ENCODE measurements at places on chromosomes 2 and 18.

DNA sequence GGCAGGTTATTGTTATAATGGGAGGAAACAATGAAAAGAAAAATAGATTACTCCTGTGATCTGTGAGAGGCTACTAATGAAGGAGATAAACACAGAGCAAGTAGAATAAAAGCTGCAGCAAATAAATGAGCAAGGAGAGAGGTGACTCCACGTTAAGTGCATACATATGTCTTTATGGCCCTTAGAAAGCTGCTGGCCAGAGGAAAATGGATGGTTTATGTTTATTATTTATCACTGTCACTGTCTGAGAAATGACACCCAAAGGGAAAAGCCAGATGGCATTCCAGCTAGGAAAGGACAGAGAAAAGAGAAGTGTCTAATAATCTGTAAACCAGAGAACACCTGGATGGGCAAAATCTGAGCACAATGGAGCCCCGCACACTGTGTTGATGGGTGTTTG is 122.9 kb upstream of the DDX18 start:
- no peak for DNase-seq

DNA sequence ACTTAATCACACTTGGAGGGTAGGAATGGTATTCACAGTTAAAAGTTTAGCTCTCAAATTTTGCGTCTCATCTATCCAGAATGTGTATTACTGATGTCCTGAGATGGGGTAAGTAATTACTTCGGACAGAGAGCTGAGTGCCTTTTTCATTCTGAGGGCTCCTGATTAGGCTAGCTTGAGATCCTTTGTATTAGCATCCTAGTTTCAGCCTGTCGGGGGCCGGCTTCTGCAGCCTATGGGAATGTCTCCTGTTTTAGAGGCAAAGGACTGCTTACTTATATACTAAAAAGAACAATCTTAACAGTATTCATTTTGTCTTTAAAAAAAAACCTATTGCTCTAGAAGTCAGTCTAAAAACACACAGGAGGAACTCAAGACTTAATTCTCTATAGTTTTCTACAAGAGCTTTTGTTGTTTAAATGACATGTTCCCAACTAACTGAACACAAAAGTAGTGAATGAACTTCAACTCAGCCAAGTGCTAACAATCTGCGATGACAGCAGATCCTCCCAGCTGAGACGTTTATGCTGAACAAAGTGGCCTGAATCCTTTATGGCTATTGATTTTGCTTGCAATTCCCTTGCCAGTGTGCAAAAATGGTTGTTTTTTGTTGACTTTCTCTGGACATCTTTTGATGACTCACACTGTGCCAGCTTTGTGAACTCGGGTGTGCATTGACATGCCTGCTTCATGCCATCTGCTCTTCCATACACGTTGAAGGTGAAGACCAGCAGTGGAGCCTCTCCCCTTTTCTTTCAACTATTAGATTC is 118.7 kb downstream of the LYPD6B start:
- DNase-seq = no peak

GRCh38 chr2:227888289-227888688 is 16.9 kb downstream of the DAW1 start:
- no peak for DNase-seq

GRCh38 chr2:145289946-145290345 is 770.0 kb upstream of the ZEB2 start:
- DNase-seq = no peak

DNA sequence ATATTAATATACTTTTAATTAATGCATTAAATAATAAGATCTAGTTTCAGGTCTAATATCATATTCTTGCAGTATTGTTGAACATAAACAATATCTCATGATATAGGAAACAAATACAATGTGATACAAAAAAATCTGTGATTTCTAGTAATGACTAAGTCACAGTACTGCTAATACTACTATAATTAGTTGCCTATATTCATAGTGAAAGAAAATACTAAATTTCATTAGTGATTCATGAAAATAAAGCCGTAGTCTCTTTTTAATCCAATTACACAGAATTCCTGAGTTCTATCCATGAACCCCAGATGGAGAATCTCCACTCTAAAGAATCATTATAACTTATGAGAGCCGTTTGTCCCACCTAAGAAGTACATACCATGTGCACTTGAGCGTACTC is 266.3 kb upstream of the ACVR2A start:
- no peak for DNase-seq

GRCh38 chr2:5945742-5946141 is 253.6 kb downstream of the SOX11 start:
- no peak for DNase-seq

- DNase-seq = no peak
Observed at GRCh38 chr2:29218550-29219125, 103.4 kb downstream of the CLIP4 start.

DNA sequence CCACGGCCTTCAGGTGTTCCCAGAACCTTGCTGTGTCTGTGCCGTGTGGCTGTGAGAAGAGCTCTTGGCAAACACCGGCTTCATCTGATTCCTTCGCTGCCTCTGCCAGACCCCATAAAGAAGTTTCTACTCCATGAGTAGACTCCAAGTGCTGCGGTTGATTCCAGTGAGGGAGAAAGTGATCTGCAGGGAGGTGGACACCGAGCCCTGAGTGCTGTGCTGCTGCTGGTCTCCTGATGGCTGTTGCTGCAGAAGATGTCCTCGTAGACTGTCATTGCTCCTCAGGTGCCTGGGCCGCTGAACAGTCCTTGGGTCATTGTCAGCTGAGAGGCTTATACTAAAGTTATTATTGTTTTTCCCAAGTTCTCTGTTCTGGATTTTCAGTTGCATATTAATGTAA is 19.6 kb downstream of the ASB1 start:
- DNase-seq = no peak

DNA sequence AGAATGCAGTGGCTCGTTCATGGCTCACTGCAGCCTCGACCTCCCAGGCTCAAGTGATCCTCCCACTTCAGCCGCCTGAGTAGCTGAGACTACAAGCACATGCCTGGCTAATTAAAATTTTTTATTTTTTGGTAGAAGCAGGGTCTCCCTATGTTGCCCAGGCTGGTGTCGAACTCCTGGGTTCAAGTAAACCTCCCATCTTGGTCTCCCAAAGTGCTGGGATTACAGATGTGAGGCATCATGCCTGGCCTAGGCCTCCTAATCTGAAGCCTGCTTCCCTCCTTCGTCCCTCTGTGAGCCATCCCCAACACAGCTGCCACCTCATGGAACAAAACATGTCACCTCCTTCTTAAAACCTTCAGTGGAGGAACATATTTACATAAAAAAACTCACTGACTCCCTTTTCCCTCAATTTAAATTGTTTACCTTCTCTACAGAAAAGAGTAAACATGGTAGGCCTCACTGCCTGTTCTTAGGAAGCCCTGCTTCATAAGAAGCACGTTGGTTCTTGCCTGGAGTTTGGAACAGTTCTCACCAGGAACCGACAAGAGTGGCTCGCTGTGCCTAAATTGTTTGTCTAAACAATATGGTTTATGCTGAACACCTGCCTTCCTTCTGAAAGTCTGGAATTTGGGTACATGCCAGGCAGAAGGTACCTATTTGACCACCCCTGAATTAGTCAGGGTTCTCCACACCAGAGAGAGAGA is 12.1 kb upstream of the RHOB start:
- DNase-seq = no peak

DNA sequence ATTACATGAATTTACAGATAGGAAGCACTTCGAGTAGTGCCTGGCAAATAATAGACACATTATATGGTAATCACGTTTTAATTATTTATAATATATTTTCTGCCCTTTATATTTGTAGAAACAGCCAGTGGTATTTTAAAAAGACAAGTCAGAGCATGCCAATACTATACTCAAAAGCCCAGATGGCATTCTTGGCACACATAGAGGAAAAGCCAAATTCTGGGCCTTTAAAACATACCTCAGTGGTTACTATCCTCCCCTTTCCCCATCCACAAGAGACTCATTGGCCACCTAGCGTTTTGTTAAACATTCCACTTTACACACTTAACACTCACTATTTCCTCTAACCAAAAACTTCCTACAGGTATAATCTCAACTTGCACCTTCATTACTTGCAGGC is 63.3 kb upstream of the ZNF804A start:
- no peak for DNase-seq

GRCh38 chr2:222982010-222982908 is 69.7 kb upstream of the KCNE4 start:
- no peak for DNase-seq

DNA sequence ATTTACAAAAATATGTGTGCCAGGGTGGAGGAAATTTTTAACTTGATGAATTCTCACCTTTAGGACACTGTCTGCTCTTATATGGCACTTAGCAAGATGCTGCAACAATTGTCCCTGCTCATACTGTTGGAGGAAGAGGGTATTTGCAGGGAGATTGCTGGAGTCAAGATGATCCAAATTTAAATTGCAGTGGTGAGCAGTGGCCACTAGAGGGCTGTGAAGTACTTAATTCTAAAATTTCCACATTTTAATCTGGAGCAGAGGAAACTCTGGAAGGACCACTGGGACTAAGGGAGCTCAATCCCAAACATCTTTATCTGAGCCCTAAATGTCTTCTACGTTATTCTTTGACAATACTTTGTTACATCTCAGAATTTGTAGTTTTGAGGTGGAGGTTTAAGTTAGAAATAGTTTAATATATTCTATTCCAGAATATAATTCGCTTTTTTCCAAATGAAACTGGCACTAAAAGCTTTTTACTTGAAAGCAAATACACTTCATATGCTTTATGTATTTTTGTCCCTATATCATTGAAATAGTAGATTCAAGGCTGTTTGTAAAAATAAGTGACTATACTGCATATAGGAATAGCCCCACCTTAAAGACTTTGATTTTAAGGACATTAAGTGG is 33.0 kb upstream of the PTH2R start:
- DNase-seq = peak; percentile 29

DNA sequence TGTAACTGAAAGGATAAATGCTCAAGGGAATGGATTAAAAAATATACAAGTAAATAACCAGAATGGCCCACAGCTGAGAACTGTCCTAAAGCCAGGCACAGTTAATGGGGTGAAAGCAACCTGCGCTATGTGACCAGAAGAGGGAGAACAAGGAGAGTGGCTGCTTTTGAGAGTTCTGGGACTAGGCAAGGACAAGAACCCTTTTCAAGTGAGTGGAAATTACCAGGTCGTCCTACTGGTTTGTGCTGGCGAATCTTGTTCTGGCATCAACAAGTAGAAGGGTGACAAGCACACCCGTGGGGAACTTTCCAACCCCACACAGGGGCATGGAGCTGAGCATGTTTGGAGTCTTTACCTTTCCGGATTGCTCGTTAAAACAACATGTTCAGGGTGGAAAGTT is 82.8 kb downstream of the TMEM17 start:
- DNase-seq = no peak

DNA sequence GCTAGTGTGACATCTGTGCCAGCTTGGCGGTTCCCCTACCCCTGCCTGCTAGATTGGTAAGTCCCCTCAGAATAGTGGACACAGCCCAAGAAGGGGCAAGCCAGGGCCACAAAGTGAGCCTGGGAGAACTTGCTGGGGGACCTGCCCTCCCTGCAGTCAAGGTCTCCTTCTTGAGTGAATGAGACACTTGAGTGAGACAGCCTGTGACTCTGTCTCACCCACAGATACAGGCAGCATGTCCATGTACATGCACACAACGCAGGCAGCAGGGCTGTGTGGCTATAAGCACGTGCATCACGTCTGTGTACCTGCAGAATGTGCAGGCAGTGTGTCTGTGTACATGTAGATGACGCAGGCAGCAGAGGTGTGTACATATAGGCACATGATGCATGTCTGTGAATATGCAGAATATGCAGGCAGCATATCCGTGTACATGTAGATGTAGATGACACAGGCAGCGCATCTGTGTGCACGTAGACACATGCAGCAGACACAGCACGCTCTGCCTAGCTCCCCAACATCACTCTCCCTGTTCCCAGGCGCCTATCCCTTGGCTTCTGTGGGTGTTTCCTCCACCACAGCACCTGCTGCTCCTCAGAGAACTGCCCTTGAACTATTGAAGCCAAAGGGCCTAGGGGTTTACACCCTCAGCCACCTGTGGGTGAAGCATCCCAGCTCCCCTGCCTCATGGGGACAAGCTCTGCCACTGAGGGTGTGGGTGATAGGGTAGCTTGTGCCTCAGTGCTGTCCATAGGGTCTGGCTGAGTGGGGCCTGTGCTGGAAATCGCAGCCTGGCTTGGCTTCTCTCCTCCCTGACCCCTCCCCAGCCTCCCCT is 147.2 kb upstream of the TWIST2 start:
- no peak for DNase-seq

GRCh38 chr2:105824446-105824845 is 79.7 kb downstream of the NCK2 start:
- no peak for DNase-seq

- no peak for DNase-seq
Observed at GRCh38 chr18:905948-906415, 1.3 kb downstream of the ADCYAP1 start.

GRCh38 chr18:35982409-35983114 is 10.1 kb downstream of the RMP24 start:
- no peak for DNase-seq

- no peak for DNase-seq
Observed at GRCh38 chr2:32768387-32769174, 140.7 kb downstream of the TTC27 start.

DNA sequence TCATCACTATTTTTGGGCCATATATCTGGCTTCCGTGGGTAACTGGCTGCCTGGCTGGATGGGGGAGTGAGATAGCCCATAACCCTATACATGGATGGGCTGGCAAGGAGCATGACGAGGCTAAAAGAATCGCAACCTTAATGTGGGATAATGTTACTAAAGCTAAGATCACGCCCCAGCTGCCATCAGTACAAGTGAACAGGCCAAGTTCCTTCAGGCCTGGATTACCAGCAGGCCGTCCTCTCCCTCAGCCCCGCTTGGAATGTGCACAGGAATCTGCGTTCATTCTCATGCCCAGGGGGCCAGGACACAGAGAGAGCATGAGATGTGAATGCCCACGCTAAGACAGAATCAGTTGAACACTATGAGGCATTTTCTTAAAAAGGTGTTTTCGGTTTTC is 34.7 kb downstream of the RMC1 start:
- DNase-seq = no peak

GRCh38 chr18:22702806-22703205 is 230.3 kb upstream of the RBBP8 start:
- no peak for DNase-seq

DNA sequence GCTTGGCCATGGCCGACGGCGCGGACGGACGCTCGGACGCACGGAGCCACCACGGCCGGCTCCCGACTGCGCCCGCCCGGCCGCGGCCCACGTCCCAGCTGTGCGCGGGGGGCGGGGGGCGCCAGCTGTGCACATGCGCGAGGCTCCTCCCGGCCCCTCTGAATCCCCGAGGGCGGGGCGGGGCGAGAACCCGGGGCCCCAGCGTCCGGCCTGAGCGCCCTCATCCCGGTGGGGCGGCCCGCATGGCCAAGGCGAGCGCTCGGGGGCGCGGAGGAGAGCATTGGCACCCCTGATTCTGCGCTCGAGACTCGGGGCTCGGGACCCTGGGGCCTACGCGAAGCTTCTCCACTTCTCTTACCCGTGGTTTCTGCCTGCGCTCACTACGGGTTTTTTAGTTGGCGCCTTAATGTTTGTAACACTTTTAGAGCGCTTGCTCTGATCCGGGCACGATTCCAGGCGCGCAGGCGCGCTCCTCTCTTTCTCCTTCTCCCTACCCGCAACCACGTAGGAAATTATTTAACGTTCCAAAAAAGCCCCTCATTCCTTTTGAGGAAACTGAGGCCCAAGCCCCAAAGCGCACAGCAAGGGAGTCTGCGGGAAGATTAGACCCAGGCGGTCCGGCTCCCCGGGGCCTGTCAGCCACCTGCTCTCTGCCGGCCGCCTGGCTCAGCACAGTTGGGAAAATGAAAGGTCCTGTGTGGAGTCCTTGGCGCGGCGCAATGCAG is at the start of gene PXDN:
PXDN (minus strand) TSS at position 70 of the 725 bp plus-strand sequence; CDS start at position 10, 60 bp downstream.
- DNase-seq = no peak

GRCh38 chr2:100273387-100273786 is 48.9 kb downstream of the LONRF2 start:
- no peak for DNase-seq

Data from CD4-positive, alpha-beta T cell treated with Interleukin-6 at 100 ng/mL for 8 hours (primary cell).